ENCODE measurements at places on chromosomes 4 and X.
A peak's percentile ranks its signal among the peaks of the same experiment; 100 is the strongest.

DNA sequence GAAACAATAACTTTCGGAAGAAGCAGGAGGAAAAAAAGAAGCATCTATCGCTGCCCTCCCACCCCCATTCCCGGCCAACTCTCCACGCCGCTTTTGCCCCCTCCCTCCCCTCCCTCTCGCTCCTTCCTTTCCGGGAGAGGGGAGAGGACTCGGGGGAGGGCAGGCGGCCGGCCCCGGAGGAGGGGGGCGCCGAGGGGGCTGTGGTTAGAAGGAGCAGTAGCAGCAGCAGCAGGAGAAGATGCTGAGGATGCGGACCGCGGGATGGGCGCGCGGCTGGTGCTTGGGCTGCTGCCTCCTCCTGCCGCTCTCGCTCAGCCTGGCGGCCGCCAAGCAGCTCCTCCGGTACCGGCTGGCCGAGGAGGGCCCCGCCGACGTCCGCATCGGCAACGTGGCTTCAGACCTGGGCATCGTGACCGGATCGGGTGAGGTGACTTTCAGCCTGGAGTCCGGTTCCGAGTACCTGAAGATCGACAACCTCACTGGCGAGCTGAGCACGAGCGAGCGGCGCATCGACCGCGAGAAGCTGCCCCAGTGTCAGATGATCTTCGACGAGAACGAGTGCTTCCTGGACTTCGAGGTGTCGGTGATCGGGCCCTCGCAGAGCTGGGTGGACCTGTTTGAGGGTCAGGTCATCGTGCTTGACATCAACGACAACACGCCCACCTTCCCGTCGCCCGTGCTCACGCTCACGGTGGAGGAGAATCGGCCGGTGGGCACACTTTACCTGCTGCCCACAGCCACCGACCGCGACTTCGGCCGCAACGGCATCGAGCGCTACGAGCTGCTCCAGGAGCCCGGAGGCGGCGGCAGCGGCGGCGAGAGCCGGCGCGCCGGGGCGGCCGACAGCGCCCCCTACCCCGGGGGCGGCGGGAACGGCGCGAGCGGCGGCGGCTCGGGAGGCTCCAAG is 1.3 kb downstream of the PCDH7 start:
- no peak for DNase-seq

DNA sequence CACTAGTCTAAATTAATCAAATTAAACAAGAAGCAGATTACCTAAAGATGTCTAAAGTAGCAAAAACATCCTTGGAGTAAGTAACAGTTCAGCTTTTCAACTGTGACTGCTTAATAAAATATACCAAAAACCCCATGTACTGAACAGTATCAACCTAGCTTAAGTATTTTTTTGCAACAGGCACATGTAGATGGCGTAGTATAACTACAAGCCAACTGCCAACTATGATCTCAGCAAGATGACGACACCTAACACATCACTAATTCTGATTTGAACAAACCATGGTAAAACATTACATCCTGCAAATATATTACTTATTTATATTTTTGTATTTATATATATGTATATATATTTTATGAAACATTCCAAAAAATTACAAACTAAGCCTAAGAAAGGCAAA is 24.5 kb downstream of the DHX15 start:
- no peak for DNase-seq

DNA sequence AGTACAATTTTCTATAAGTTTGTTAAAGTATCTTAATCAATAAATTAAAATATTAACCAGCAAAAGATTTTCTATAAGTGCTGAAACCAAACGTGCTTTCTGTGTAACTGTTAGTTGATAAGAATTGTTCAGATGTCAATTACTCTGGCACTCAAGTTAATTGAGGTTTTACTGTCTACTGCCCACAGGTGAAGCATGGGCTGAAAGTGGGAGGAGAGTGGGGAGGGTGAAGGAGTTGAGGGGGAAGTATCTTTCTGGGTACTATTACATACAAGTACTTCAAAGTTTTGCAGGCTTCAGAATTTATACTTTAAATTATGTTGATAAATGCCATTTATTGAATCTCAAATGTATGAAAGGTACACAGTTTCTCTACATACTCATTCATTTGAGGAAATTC is 19.1 kb upstream of the CXCL3 start:
- DNase-seq = no peak

DNA sequence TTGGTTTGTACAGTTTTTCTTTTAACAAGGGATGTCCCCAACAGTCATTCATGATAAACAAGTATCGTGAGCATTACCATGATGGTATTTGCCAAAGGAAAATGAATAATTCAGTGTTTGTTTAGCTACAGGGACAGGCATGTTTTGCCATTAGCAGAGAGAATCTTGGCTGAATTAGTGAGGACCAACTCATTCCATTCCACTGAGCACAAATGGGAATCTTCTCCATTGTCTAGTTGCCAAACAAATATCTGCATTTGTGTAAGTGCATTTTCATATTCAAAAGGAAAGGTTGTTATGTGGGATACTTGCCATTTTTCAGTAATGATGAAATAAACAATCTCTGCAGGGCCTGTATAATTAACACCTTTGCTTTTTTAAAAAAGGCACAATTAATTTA is 1762.6 kb downstream of the RPA4 start:
- no peak for DNase-seq

- no peak for DNase-seq
These were observed 110.6 kb downstream of the ANK2 start for GRCh38 chr4:113159942-113160545.

- DNase-seq = no peak
These were observed 84.8 kb downstream of the TIGD2 start for GRCh38 chr4:89196056-89196674.

DNA sequence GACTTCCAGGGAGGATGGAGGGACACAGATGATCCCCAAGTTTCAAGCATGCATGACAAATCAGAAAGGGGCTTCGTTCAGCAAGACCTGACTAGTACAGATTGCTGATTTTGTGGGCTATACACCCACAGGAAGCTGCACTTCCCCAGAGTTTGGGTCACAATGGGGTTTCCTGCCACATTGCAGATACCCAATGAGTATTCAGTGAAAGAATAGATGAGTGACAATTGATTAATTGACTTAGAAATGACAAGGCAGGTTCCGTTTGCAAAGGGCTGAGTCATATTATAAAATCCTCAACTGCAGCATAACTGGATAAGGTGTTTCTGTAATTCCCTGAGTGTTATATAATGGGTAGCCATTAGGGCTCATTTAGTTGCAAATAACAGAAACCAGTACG is 146.6 kb upstream of the TBL1X start:
- DNase-seq = peak; percentile 39

GRCh38 chr4:145719752-145720624 is 40.0 kb downstream of the C4orf51 start:
- peak; percentile 37 for DNase-seq

- no peak for DNase-seq
These were observed 1366.3 kb downstream of the STIM2 start for GRCh38 chr4:28226962-28227361.

DNA sequence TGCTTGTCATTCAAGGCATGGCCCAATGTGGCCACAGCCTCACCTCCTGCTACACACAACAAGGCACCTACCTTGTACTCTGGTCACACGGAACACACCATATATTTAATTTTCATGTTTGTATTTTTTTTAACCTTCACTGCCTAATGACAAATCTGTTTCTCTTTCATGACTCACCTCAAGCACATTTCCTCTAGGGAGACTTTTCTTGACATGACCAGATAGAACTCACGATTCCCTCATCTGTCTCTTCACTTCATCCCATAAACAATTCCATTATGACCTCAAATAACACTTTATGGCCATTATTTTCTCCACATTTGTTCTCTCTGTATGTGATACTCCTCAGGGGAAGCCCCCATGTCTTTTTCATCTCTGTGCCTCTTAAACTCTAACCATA is 11.1 kb downstream of the DRP2 start:
- no peak for DNase-seq

GRCh38 chr4:7199771-7200441 is 7.6 kb downstream of the SORCS2 start:
- no peak for DNase-seq

- DNase-seq = no peak
These were observed 209.4 kb upstream of the NEIL3 start for GRCh38 chr4:177100307-177100706.

GRCh38 chrX:111917591-111917990 is 41.6 kb downstream of the TRPC5OS start:
- no peak for DNase-seq

- no peak for DNase-seq
These were observed 128.1 kb downstream of the FAM13A start for GRCh38 chr4:88928852-88929251.

- no peak for DNase-seq
These were observed 426.6 kb downstream of the MAPK10 start for GRCh38 chr4:85933291-85933640.

- DNase-seq = no peak
These were observed 126.3 kb downstream of the ADAMTS3 start for GRCh38 chr4:72442715-72443114.

DNA sequence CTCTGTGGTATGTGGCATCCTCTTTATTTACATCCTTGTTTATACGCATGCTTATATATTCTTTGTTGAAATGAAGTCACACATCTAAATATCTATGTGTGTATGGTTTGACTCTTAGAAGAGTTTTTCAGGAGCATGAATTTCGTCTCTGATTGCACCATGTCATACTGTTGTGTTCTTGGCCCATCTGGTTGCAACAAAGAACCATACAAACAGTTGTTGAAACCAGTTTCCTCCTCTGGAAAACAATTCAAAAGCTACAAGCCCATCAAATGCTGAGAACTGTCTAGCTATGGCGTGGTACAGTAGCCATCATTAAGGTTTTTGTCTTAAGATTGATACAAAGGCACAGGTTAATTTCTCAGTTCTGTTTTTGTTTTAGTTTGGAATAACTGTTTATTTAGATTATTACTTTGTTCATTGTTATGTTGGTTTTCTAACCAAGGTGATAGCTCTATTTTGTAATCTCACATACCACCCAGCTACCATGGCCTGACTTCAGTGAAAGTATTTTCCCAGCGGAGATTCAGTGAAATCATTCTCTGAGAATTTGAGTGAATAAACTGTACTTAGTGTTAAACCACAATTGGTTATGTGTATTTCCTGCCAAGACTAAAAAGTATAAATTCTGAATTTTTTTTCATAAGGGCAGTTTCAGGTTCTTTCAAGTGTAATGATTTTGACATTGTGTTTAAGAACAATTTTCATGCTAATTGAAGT is 91.0 kb downstream of the ARHGAP24 start:
- no peak for DNase-seq

- no peak for DNase-seq
These were observed 16.9 kb upstream of the HPRT1 start for GRCh38 chrX:134443020-134443419.

GRCh38 chr4:150145946-150146340 is 67.7 kb downstream of the DCLK2 start:
- DNase-seq = no peak

DNA sequence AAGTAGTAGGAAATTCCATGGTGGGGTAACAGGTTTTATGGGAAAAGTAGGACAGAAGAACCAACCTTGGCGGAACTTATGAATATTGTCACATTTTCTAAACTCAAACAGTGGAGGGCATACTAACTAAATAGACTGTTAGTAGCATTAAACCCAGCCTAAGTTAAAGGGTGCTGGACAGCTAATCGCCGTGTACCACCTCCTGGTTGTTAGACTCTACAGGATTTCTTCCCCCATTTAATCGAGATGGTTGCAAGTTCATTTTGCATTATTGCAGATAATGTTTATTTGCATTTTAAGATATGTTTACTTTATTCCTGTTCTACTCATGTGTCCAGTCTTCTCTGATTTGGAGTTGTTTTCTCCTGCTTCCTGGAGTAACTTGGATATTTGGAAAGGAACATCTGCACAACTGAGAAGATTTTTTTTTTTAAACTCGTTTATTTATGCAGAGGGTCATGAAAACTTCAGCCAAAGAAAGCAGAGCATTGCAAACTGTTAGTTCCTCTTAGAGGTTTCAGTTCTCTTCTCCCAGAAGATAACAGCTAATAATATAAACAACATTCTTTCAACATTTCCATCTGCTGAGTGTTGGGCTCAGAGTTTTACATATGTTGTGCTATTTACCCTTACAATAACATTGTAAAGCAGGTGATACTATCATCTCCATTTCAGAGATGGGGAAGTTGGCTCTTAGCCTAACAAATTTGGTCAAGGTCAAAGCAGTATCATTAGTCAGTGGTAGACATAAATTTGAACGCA is 51.5 kb upstream of the TBC1D9 start:
- DNase-seq = no peak

DNA sequence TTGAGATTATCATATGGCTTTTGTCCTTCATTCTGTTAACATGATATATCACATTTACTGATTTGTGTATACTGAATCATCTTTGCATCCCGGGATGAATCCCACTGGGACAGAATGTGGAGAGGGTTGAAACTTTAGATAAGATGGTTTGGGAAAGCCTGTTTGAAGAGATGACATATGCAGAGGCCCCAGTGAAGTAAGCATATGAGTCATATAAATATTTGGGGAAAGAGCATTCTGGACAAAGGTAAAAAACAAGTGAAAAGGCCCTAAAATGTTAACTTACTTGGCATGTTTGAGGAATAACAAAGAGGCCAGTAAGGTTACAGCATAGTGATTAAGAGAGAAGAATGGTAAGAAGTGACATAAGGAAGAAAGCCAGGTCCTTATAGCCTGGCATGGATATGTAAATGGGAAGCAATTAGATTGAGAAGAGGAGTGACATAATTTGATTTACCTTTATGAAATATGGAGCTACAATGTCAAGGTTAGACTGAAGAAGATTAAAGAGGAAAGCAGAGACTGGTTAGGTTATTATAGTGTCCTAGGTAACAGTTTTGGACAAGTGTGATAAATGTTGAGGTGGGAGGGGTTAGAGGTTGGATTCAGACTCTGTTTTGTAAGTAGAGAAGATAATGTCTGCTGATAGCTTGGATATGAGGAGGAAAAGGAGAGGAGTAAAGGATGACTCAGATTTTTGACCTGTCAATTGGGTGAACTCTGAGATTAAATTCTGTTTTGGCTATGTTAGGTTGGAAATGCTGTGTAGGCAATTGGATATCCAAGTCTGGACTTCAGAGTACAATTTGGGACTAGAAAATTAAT is 54.6 kb upstream of the DRP2 start:
- no peak for DNase-seq

DNA sequence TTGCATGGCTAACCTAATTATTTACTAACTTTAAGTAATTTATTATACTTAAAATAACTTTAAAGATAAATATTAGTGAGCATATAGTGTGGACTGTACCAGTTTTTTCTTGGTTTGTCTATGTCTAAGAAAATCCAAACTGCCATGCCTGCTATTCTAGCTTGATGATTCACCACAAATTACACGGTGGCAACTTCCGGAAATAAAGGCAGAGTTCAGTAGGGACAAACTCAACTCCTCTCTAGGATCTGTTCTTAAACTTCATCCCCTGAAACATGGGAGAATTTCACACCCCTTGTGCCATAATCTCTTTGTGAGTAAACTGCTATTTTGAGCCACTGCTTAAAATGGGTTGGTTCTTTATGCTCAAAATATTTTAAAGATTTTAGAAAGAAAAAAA is 213.6 kb upstream of the NRK start:
- DNase-seq = no peak

- DNase-seq = no peak
These were observed 161.7 kb downstream of the BRWD3 start for GRCh38 chrX:80648023-80648422.

- no peak for DNase-seq
These were observed 344.7 kb downstream of the PABPC4L start for GRCh38 chr4:133856731-133857355.
